A673 (cell line): ENCODE measurements at places on chromosomes 3 and 15. TPM values are rescaled to one million over a fixed set of nuclear protein-coding genes. Genes with fewer than 3 reads are reported as not detected.

DNA sequence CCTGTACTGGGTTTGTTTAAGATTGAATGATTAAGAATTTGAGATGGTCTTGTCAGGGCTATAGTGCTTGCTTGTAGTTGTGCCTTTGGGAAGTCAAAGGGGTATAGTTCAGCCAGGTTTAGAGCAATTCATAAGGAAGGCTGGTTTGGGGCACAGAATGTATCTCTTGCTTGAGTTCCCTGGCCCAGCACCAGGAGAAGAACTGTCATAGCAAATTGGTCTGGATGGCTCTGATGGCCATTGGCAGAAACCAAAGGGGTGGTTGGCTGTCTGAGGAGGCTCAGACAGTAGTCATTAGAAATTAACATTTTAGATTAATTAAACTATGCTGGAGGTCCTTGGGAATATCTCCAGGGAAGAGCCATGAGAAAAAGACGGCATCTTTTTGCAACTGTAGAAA is 25.4 kb upstream of the OTOL1 start:
- DNase-seq: no peak

- DNase-seq: no peak
These were observed 4.9 kb upstream of the TBC1D5 start for GRCh38 chr3:17747174-17747889.

GRCh38 chr3:23807424-23808015 is 1.8 kb downstream of the UBE2E1 start:
- no peak for DNase-seq

Gene SEMA7A
- total RNA-seq: 0.45 and 1.4 TPM in 2 replicates

- DNase-seq: no peak
These were observed 459.7 kb downstream of the TBL1XR1 start for GRCh38 chr3:176737480-176738110.

DNA sequence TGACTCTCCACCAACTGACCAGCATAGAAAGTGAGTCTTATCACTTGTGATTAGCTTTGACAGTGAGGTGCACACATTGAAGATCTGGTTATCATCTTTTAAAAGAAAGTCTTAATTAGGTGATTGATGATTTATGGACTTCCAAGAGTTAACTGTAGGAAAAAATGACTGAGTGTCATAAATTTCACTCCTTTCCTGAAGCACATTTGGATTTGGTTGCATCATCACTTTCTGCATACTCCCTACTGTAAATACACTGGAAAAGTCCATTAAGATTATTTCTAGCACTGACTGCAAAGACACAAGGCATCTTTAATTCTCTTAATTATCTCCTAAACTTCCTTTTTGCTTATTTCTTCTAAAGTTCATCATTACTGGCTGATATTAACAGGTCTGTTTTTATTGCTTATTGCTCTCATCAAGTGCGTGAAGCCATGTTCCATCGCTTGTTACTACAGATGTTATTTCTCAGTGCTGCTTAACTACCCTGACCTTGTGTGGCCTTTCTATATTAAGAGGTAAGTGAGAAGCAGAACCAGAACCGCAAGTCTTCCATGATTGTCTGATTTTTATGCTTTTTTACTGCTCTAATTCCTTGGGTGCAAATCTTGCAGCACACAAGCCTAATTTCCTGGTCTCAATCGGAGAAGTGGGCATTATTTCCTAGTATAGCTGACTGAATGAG is 153.2 kb downstream of the MEIS2 start:
- no peak for DNase-seq

Gene MUC20
- 1.1 and 1.3 TPM in 2 replicates for total RNA-seq

Gene SERINC4
- 0.33 TPM in 1 of 2 replicates, not detected in the other for total RNA-seq

DNA sequence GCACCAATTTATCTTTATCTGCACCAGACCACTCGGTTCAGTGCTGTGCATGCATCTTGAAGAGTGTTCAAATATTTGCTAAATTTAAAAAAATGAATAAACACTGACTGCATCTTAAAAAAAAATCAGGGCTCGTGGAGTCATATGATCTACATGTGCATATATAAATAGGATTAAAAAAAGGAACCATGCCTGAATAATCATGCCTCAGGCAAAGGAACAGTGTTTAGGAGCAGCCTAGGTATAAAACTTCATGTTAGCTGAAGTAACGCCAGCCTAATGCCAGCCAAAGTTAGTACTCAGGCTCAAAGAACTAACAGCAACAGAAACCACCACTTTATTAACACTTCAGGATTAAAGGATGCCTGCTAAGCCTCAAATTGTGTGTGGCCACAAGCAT is 9.5 kb downstream of the ABCC5 start:
- DNase-seq: no peak

DNA sequence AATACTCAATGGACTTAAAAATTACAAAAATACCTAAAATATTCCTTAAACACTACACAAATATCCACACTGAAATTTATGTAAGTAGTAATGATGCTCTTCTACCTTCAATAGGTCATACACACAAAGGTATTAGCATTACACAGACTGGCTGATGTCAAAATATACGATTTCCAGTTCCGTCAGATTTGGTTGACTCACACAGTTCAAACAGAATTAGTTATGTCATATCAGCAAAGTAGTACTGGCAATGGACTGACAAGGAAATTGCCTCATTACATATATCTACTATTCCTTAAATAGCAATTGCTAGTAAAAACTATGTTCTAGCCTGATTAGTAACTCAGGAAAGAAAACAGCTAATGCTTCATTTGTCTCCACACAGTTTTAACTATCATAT is 70.8 kb downstream of the ADAM10 start:
- DNase-seq: no peak

Gene FAM131A
- total RNA-seq: 15.1 and 23.2 TPM in 2 replicates

- DNase-seq: peak; percentile 32
These were observed 205.0 kb downstream of the OSBPL10 start for GRCh38 chr3:31776016-31776415.

Gene GANC
- total RNA-seq: 23.7 and 28.2 TPM in 2 replicates

DNA sequence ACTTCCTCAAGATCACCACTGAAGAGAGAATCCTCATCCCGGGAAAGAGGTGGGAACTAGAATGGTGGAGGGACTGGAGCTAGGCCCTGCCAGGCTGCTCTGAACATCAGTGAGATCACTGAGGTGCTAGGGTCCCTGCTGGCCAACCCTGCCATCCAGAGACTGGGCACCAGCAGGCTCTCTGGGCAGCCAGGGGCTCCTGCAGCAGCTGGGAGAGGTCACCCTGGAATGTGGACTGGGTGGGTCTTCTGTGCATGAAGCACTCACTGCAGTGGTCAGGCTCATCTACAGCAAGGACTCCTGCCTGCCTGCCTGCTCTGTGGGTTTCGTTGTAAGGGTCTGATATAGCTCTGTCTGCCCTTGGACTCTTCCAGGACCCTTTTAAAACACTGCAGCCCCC is 24.9 kb downstream of the ALS2CL start:
- DNase-seq: no peak

Gene ELL3
- 1.7 and 3.0 TPM in 2 replicates for total RNA-seq

Gene PCOLCE2
- total RNA-seq: 5.0 and 6.4 TPM in 2 replicates
